ENCODE measurements at places on chromosomes 1 and 21. TPM values are rescaled to one million over a fixed set of nuclear protein-coding genes. Genes with fewer than 3 reads are reported as not detected.

Gene DMBX1
- not detected for total RNA-seq

Gene LAMB3
- total RNA-seq, result 42.8 TPM

Gene USP48
- total RNA-seq, result 38.2 TPM

Gene PTGFR
- 68.3 TPM for total RNA-seq

Gene UAP1
- total RNA-seq, result 120 TPM

Gene CA6
- total RNA-seq, result not detected

Gene PLA2G4A
- 20.3 TPM for total RNA-seq

Gene BARHL2
- total RNA-seq, result not detected

Gene SPRR2G
- total RNA-seq, result not detected

Gene WNT3A
- not detected for total RNA-seq

Gene GPR153
- total RNA-seq, result 26.5 TPM

Gene METTL25B
- total RNA-seq, result 15.9 TPM

Gene CHRM3
- total RNA-seq, result under 0.01 TPM

Gene PLPPR4
- total RNA-seq, result 1.9 TPM

Gene AKR7A3
- total RNA-seq, result 1.2 TPM

Gene CLDN17
- total RNA-seq, result not detected

Gene RPL22
- total RNA-seq, result 139 TPM

Gene C2CD4D
- not detected for total RNA-seq

Gene TRNP1
- total RNA-seq, result 59.7 TPM

Gene PIK3C2B
- total RNA-seq, result 4.3 TPM

Gene FOXO6
- total RNA-seq, result not detected

Gene AADACL3
- not detected for total RNA-seq

Gene HMGCS2
- not detected for total RNA-seq

Data from smooth muscle cell of trachea (primary cell).